ENCODE measurements at places on chromosomes 4 and X.
A peak's percentile ranks its signal among the peaks of the same experiment; 100 is the strongest.

- no peak for DNase-seq
Measured at GRCh38 chrX:70436343-70436742, 8.3 kb upstream of the DLG3 start.

GRCh38 chr4:42070463-42070862 lies 80.1 kb downstream of the SLC30A9 start:
- no peak for DNase-seq

DNA sequence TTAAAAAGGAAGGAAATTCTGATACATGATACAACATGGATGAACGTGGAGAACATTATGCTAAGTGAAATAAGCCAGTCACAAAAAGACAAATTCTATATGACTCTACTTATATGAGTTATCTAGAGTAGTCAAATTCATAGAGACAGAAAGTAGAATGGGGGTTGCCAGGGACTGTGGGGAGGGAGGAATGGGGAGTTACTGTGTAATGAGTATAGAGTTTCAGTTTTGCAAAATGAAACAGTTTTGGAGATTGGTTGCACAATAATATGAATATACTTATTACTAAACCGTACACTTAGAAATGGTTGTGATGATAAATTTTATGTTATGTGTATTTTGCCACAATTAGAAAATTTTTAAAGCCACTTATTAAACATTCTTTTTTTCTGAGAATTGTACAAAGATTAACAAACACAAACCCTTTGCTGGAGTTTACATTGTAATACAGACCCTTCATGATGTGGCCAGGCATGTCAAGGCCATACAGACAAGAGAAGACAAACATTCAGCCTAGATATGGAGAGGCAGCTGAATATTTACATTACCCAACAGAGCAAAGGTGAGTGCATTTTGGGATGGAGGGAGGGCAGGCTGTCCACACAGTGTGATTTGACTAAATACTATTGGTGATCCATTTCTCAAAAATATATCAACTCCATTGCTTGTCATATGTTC lies 21.2 kb upstream of the GPC3 start:
- no peak for DNase-seq

DNA sequence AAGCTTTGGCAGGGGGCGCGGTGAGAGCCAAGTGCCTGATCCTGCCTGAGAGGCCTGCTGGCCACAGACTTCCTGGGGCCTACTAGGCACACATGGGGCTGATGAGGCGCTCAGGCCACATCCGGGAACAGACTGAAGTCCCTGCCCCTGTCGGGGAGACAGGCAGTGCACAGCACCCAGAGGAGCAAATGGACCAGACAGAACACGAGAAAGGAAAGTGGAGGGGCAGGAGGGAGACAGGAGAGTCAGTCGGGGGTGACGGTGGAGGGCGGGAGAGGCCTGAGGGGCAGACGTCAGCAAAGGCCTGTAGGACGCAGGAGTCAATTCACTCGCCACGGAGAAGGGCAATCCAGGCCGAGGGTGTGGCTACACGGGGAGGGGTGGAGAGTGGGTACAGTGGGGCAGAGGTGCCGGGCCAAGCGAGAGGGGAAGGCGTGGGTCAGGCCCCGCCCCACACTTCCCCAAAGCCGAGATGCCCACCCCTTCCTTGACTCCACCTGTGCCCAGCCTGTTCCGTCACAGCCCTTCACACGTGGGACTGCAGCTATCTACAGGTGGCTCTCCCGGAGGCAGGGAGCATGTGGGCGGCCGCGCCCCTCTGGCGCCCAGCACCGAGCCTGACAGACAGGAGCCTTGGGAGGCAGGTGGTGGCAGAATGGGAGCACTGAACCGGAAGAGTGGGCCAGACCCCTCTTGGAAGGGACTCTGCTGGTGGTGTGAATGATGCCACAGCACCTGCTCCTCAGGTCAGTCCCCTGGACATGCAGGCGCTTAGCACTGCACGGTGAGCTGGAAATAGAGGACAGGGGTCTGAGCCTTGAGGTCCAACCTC lies 20.5 kb downstream of the NOP14 start:
- no peak for DNase-seq

GRCh38 chr4:64001229-64001898 lies 407.9 kb downstream of the TECRL start:
- no peak for DNase-seq

DNA sequence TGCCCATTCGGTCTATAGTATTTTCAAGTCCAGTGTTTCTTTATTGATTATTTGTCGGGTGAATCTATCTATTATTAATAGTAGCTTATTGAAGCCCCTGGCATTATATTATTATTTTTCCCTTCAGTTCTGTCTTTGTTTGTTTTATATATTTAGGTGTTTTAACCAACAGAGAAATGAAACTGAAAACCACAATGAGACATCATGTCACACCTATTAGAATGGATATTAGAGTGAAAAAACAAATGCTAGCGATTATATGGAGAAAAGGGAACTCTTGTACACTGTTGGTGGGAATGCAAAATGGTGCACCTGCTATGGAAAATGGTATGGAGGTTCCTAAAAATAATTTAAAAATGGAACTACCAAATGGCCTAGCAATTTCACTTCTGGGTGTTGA lies 272.5 kb downstream of the ADAM29 start:
- no peak for DNase-seq

DNA sequence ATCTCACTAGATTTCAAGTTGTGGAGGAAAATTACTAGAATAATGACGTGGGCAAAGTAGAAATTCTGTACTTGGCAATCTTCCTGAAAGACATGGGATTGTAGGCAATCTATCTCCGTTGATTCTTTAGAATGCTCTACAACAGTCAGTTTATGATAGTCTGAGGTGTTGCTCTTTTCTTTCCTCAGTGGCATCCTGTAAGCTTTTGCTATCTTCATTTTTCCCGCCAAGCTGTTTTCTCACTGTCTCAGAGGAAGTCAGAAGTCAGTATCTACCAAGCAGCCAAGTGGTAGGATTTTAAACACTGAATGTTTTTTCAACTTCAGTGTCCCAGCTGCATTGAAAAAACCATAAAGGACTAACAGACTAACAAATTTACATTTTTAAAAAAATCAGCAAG lies 23.7 kb downstream of the PCDH7 start:
- no peak for DNase-seq

GRCh38 chrX:22203186-22203585 lies 69.5 kb upstream of the CBLL2 start:
- DNase-seq, result no peak

- peak; percentile 5 for DNase-seq
Measured at GRCh38 chrX:45070116-45071007, 130.3 kb downstream of the DIPK2B start.

- no peak for DNase-seq
Measured at GRCh38 chr4:65521666-65522065, 148.6 kb downstream of the EPHA5 start.

DNA sequence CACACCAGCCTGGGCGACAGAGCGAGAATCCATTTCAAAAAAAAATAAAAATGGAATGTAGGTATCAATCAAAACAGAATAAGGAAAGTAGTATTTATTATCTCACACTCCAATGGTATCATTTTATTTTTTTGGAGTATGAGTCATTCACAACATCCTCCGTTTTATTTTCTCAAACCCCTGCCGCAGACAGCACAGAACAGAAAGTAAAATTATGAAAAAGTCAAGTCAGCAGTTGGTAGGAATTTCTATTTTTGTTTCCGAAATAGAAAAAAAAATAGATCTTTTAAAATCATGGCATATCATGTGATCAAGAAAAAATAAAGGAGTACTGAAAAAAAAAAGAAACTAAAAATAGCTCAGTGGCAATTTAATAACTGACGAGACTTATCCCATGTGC lies 490.7 kb upstream of the TENM3 start:
- no peak for DNase-seq

DNA sequence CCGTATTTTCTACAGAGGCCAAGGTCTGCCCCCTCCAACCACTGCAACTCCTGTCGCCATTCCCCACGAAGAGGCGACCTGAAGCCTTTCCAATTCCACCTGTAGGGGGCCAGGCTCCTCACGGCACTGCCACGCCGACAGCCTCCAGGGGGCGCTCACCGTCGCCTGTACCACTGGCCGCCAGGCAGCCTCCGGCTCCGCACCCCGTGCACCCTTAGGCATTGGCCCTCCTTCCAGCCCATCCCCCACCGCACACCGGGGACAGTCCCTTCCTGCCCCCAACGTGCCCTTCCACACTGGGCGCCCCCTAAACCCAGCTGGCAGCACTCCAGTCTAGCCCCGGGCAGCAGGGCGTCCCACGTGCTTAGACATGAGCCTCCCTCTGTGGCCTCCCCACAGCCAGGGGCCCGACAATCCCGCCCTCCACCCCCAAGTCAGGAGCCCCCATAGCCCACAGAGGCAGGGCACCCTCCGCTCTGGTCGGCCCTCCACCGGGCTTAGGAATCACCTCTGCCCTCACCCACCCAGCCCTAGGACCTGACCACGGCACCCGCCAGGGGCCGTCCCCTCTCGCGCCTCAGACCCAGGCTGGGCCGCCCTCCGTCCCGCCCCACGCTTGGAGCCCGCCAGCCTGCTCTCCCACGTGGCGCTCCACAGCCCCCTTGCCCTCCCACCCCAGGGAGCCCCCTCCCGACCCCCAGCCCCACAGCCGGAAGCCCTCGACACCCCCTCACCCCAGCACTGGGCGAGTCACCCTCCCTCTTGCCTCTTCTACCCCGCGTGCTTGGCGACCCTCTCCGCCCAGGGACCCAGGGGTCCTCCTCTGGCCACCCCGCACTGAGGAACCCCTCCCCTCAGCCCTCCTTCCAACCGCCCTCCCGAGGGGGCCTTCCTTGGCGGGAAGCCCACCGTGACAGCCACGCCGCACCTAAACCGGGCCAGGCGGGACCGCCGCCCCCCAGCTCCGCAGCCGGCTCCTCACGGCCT lies 711 bp downstream of the PNMA6E start:
- no peak for DNase-seq

GRCh38 chrX:42776195-42776594 lies 1.8 kb downstream of the PPP1R2C start:
- DNase-seq, result no peak

GRCh38 chrX:134764202-134764785 lies 106.0 kb upstream of the PLAC1 start:
- no peak for DNase-seq

- DNase-seq, result no peak
Measured at GRCh38 chrX:97126020-97126419, 242.3 kb downstream of the RPA4 start.
